NCI-H526 treated with DMSO at 0.1 percent for 48 hours (cell line): ENCODE measurements at places on chromosomes 6 and 20.

GRCh38 chr6:32173051-32173727, 2.7 kb downstream of the AGPAT1 start:
- no peak for DNase-seq

DNA sequence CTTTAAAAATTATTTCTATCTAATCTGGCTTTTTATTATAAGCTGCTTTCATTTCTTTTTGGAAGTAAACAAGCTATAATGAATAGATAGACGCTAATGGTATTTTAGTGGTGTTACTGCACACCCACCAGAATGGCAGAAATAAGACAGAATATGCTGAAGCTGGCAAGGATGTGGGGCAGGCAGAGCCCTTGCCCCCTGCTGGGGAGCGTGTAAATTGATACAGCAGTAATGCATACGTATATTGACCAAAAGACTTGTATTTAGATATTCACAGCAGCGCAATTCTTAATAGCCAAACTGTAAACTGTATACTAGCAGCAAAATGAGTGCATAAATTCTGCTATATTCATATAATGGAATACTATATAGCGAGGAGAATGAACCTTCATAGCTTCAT, 35.3 kb downstream of the TMEM181 start:
- DNase-seq, result no peak

- no peak for DNase-seq
These were observed 1.5 kb downstream of the EMILIN3 start for GRCh38 chr20:41364967-41365765.

DNA sequence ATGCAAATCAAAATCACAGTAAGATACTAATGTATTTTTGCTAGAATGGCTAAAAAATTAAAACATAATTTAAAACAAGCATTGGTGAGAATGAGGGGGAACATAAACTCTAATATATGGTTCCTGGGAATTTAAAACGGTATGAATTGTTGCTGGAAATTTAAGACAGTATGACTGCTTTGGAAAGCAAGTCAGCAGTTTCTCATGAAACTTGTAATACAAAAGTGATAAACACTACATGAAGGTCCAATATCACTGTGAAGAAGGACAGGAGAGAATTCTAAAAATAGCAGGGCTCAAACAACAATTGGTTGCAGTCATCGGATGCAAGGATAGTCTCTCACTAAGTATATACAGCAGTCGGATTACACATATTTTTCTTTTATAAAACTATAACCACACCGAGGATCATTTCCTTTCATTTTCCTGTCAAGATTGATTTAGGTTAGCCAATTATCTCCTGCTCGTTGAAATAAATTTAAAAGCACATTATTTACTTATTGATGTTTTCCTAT, 18.5 kb upstream of the PRSS16 start:
- DNase-seq, result no peak

DNA sequence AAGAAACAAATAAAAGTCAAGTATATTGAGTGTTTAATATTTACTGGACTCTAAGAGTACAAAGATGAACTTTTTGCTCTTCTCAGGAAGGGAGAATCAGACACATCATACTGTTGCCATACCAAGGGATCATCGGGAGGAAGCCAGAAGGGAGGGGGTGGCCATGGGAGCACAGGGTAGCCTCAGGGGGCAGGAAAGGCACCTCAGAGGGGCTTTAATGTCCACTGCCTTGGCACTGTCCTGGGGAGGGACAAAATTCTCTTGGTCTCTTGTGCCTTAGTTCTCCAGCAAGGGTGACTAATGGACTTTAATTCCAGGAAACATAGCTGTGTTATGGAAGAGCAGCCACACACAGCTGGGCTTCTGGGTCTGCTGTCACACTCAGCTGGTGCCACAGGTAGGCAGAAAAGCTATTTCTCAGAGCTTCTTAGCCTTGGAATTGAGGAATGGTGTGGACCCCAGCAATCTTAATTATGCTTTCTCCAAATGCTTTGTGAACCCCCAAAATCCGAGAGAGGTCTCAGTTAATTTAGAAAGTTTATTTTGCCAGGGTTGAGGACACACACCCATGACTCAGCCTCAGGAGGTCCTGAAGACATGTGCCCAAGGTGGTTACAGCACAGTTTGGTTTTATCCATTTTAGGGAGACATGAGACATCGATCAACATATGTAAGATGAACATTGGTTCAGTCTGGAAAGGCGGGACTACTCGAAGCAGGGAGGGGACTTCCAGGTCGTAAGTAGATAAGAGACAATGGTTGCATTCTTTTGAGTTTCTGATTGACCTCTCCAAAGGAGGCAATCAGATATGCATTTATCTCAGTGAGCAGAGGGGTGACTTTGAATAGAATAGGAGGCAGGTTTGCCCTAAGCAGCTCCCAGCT, 53.2 kb downstream of the MRAP2 start:
- DNase-seq, result no peak

GRCh38 chr6:148980234-148980633, 233.4 kb downstream of the UST start:
- DNase-seq, result no peak

- no peak for DNase-seq
These were observed 3.9 kb upstream of the ZNF318 start for GRCh38 chr6:43373252-43373875.

DNA sequence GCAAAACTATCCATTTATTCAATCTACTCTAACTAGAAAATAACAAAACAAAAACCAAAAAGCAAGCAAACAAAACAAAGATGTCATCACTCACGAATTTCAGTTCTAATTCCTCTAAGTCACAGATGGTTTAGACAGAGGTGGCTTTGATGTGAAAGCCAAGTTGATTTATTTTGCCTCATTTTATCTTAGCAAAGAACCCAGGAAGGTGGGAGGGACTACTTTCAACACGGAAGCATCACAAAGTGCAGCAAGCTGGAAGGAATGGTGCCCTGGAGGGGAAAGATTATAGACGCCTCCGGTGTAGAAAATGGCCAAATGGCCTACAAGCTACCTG, 88.4 kb downstream of the LAMP5 start:
- DNase-seq, result no peak

GRCh38 chr6:169503422-169504152, 198.2 kb downstream of the WDR27 start:
- DNase-seq, result no peak

DNA sequence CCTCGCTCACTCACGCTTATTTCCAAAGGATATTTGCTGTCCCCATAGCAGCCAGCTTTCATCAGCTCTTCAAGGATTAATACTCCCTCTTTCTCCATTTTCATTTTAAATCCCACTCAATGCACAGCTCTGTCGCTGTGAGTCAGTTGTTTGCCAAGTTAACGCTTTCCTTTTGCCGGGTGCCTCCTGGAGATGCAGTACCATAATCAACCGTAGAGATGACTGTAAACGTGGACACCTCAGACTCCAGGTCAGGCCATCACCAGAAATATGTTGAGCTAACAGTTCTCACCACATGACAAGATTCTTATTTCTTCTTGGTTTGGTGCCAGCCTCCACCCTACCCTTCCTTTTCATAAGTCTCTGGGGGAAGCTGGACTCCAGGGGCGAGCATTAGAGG, 66.6 kb upstream of the TAB2 start:
- no peak for DNase-seq

DNA sequence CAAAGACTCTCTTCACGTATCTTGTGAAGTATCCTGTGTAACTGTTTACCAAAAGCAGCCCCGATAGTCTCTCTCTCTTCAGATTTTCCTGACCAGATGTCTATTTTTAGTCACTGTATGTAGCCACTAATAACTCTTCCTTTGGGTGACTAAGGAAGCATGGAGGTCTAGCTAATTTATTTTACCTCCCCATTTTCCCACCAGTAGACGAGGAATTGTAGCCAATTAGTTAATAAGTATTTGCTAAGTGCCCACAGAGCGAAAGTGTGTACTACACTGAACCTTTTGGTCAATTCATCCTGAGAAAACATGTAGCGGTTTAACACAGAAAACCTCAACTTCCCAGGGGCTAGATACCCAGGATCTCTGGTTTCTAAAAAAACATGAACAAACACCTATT, 180.6 kb downstream of the TBX18 start:
- DNase-seq, result no peak

DNA sequence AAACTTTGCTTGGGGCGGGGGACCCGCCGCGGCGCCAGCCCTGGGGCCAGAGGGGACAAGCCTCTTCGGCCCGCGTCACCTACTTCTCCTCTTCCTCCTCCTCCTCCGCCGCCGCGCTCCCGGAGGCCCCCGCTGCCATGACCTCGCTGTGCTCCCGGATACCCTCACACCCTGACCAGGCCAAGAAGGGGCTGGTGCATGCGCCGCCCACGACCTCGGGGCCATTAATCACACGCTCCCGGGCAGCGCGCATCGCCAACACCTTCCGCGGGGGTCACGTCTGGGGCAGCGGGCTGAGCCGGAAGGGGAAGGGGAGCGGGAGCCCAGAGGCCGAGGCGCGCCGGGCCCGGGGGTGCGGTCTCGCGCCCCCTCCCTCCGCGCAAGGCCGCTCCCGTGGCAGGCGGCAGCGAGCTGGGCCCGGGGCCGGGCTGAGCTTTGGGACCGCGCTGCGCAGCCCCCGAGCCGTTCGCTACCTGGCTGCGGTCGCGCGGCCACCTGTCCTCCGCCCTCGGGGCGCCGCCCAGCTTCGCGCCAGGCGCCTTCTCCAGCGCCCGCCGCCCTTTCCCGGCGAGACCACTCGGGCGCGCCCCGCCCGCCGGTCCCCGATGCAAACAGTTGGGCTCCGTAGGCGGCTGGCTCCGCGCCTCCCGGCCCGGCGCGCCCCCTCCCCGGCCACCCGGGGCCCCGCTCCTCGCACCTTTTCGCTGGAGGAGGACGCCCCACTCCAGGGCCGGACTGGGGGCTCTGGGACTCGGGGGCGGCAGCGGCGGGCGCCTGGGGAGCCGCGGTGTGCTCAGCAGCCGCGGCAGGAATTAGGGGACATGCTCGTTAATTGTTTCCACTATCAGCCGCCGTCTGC, 575 bp upstream of the CNR1 start:
- DNase-seq, result peak; percentile 60

- DNase-seq, result no peak
These were observed 63.8 kb upstream of the CD83 start for GRCh38 chr6:14053811-14054210.

GRCh38 chr6:167266830-167267555, 24.1 kb upstream of the UNC93A start:
- DNase-seq, result no peak

- DNase-seq, result no peak
These were observed 34.5 kb upstream of the TSHZ2 start for GRCh38 chr20:52937591-52938100.

DNA sequence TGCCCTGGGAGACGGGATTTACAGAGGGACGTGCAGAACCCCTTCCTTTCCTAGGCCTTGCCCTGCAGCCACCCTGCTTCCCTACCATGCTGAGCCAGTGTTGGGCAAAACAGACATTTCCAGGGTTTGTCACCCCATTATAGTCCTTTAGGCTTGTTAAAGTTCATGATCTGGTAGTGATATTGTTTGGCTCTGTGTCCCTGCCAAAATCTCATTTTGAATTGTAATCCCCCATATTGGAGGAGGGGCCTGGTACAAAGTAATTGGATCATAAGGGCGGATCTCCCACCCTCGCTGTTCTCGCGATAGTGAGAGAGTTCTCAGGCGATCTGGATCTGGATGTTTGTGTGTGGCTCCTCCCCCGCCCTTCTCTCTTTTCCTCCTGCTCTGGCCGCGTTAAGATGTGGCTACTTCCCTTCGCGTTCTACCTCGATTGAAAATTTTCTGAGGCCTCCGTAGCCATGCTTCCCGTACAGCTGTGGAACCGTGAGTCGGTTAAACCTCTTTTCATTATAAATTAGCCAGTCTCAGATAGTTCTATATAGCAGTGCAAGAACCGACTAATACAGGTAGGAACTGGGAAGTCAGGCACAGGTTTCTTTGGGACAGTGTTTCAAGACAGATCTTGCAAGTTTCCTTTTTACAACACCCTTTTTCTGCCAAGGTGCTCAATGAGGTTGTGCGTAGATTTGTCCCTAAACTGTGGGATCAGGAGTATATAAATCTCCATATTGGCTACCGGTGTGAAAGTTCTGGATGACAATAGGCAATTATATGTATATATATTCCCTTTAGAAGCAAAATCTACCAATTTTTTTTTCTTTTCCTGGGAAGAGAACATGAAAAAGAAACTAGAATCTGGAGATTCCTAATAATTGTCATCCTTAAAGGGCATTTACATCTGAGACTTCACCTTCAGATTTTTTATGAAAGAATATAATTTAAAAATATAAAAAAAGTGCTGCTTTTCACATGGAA, 152.1 kb downstream of the SAMD5 start:
- DNase-seq, result no peak

- no peak for DNase-seq
These were observed 16.6 kb downstream of the BANF2 start for GRCh38 chr20:17716331-17716730.

DNA sequence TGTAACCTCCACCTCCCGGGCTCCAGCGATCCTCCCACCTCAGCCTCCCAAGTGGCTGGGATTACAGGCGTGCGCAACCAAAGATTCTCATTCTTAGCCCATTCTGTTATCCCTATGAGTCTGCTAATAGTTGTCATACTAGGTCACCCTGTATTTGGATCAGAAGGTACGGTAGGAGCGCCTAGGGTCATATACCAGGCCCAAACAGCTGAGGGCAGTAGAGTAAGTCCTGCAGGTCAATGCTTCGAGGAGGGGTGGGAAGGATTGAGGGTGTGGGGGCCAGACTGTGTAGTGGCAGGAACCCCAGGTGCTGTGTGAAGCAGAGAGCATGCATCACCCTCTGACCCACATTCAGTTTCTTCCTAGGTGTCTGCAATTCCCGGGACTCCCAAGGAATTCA, 22.7 kb upstream of the POU5F1 start:
- no peak for DNase-seq

GRCh38 chr6:155958550-155958949, 502.9 kb upstream of the NOX3 start:
- DNase-seq, result no peak

DNA sequence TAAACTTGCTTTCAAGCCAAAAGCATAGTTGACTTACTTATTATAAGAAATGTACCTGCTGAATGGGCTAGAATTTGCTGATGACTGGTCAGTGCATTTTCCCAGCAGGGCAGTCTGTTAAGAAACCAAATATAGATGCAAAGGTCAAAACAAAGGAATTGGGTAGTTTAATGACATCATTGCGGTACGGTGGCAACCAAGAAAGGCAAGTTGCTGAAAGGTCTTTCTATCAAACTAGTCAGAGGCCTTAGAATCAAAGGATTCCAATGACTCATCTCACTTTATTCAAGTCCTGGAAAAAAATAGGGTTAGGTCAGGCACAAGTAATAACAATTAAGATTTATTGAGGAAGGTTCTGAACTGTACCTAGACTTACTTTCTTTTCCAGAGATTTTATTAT, 76.4 kb downstream of the KIZ start:
- DNase-seq, result no peak

GRCh38 chr6:12064131-12064530, 52.0 kb downstream of the HIVEP1 start:
- no peak for DNase-seq

DNA sequence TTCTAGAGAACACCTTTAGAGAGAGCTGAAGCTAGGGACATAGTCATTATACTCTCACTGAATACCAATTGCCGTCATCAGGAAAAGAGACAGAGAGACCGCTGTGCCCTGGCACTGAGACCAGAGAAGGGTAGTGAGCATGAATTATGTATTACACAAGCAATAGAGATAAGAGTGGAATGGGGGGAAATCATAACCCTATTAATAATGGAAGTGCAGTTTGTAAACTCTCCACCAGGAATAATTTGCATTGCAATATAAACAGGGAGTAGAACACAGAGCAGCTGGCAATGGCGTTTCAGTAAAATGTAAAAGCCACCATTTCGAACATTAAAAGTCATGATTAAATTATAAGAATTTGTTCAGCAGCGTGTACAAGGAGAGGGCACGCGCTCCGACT, 244.5 kb downstream of the MAFB start:
- DNase-seq, result no peak

- DNase-seq, result no peak
These were observed 13.3 kb downstream of the SLC2A12 start for GRCh38 chr6:134039116-134039515.

- no peak for DNase-seq
These were observed 52.2 kb upstream of the SPACA1 start for GRCh38 chr6:87995461-87995860.
